ENCODE measurements at places on chromosomes 11 and 22. TPM values are rescaled to one million over a fixed set of nuclear protein-coding genes. Genes with fewer than 3 reads are reported as not detected.
A peak's percentile ranks its signal among the peaks of the same experiment; 100 is the strongest.

- no peak for DNase-seq
Measured at GRCh38 chr11:117662255-117662654, 134.8 kb downstream of the DSCAML1 start.

DNA sequence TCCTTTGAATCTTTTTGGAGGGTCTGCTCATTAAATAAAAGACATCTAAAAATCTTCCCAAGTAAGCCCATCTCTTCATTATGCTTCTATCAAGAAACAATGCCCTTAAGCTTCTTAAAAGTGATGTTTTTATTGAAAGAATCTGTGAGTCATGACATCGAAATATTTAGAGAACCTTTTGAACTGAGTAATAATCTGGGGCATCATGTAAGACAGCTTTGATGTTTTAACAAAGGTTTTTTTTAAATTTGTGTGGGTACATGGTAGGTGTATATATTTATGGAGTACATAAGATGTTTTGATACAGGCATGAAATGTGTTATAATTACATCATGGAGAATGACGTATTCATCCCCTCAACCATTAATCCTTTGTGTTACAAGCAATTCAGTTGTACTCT is 46.8 kb downstream of the PLAAT5 start:
- DNase-seq, result no peak

DNA sequence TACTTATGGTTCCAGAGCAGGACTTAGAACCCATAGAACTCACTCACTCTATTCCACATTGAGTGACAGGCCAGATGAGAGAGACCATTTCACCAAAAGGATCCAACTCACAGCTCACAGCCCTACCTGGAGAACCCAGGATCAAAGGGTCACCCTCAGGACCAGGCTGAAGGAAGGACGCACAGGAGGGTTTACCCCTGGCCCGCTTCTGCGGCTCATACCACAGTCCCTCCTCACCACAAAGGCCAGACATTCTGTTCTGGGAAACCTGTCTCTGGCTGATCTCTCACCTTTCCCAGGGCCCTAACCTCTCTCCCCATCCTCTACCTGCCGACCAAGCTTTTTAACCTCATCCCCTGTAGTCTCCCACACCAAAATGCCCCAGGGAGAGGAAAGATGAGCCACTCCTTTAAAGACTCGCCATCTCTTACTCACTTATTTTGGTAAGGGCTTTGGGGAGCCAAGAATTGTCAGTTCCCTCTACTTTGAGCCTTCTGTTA is 4.7 kb downstream of the FOSL1 start:
- DNase-seq, result no peak

GRCh38 chr11:109747839-109748238 is 325.8 kb downstream of the C11orf87 start:
- no peak for DNase-seq

DNA sequence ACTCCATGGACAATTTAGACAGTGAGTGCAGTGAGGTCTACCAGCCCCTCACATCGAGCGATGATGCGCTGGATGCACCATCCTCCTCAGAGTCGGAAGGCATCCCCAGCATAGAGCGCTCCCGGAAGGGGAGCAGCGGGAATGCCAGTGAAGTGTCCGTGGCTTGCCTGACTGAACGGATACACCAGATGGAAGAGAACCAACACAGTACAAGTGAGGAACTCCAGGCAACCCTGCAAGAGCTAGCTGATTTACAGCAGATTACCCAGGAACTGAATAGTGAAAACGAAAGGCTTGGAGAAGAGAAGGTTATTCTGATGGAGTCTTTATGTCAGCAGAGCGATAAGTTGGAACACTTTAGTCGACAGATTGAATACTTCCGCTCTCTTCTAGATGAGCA is 51.4 kb downstream of the SPECC1L start:
- no peak for DNase-seq

DNA sequence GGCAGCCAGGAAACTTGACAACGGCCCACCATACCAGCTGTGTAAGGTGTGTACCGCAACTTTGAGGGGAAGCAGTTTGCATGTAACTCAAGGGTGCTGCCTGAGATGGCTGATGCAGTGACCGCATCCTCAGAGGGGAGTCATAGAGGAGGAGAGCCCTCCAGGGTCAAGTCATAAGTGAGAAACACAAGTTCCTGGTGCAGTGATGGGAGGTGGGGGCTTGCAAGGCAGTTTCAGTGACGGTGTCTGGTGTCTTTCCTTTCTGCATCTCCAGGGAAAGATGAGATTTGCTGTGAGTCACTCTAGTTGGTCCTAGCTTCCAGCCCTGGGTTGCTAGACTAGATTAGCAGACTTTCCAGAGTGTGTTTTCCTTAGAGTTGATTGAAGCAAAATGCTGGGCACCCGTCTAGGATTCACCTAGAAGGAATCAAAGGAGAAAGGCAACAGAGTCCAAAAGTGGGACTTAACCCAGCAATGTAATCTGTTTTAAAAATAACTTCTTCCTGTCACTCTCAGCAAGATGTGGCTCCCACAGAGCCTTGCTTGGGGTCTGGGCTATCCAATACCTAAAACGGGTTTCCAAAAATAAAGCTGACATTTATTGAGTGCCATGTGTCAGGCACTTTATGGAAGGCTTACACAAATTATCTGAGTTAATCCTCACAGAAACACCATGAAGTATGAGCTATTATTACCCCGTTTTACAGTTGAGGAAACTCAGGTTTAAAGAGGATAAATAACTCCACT is 265.4 kb upstream of the PLET1 start:
- DNase-seq, result no peak

GRCh38 chr11:3604167-3604566 is 37.6 kb downstream of the ART5 start:
- DNase-seq, result no peak

DNA sequence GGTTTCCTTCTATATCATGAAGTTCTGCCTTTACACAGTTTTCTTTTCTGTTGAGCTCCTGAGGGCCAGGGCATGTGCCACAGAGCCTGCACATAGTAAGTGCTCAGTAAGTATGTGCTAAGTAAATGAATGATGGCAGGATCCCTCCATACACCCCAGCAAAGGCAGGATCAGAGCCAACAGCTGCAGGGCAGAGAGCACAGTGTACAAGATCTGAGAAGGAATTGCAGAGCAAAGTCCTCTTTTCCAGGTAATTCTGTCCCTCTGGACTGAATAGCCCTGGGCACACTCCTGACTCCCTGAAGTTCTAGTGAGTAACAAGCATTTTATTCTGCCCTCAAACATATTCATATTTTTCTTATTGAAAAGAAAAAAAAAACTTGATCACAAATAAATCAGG is 117.7 kb downstream of the GALNT18 start:
- DNase-seq, result no peak

DNA sequence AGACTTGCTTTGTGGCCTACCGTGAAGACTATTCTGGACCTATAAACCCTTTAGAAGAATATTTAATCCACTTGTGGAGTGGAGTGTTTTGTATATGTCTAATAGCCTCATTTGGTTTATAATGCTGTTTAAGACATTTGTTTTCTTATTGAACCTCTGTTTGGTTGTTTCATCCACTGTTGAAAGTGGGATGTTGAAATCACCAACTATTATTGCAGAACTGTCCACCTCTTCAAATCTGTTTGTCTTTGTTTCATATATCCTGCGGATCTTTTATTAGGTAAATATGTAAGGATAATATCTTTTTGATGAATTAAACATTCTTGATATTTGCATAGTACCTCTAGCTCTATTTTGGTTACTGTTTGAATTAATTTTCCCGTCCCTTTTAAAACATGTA is 49.1 kb downstream of the XKR3 start:
- DNase-seq, result no peak

- no peak for DNase-seq
Measured at GRCh38 chr11:120958185-120958584, 65.7 kb upstream of the TBCEL start.

GRCh38 chr11:22133776-22134175 is 59.1 kb upstream of the ANO5 start:
- no peak for DNase-seq

- DNase-seq, result no peak
Measured at GRCh38 chr22:37784829-37785495, 22.8 kb upstream of the GCAT start.

GRCh38 chr22:19668748-19669147 is 45.6 kb upstream of the SEPTIN5 start:
- no peak for DNase-seq

GRCh38 chr11:103789952-103790351 is 246.5 kb upstream of the DDI1 start:
- no peak for DNase-seq

DNA sequence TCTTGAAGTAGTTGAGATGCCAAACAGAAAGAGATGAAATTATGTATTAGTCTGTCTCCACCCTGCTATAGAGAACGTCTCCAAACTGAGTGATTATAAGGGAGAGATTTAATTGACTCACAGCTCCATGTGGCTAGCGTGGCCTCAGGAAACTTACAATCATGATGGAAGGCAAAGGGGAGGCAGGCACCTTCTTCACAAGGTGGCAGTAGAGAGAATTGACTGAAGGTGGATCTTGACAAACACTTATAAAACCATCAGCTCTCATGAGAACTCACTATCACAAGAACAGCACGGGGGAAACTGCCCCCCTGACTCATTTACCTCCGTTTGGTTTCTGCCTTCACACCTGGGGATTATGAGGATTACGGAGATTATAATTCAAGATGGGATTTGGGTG is 794.0 kb downstream of the CNTN5 start:
- DNase-seq, result no peak

GRCh38 chr22:27097506-27097905 is 440.1 kb downstream of the MIAT start:
- no peak for DNase-seq

- no peak for DNase-seq
Measured at GRCh38 chr11:124869331-124869730, 4.1 kb downstream of the ROBO3 start.

- DNase-seq, result no peak
Measured at GRCh38 chr11:60769811-60770210, 13.1 kb downstream of the MS4A15 start.

DNA sequence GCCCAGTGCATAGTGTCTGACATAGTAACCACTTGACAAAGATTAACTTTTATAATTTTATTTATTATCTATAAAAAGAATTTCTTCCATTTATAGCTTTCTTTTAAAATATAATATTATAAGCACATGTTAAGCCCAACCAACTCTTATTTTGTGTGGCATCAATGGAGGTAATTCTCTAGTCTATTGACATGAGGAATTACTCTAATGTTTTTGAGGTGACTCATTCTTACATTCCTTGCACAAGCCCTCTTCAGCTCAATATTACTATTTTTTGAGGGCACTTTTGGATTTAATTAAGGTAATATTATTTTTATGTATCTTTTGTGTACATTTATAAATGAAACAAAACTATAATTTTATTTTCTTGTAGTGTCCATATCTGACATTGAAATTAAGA is 59.6 kb downstream of the AASDHPPT start:
- DNase-seq, result no peak

DNA sequence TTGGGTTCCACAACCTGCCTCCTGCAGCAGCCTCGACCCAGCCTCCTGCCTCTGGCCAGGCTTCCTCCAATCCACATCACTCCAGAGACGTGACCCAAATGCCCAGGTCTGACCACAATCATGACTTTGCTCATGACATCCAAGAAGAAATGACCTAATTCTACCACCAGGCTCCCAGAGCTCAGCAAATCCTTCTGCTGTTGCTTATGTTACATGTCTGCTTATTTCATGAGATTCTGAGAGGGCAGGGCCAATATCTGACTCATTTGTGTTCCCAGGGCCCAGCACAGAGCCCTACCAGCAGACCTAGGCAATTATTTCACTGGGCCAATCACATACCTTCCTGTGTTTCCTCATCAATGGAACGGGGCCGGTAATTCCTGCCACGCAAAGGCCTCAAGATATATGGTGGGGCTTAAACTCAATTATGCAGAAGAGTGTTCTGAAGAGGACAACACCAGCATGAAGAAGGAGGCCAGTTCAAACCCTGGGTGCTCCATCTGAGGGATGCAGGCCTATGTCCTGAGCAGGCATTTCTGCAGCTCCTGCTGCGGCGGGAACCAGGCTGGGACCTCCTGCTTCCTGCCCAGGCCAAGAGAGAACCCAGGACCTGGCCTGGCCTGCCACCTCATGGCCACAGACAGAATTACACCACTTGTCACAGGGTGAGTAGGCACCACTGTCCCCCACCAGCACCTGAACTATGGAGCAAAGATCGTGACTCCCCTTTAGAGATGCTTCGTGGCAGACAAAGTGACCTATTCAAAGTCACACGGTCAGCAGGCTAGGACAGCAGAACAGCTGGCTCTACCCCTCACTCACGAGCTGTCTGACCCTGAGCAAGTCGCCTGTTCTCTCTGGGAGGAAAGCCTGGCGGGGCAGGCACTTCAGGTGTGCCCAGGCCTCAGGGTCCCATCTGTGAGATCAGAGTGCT is 5.9 kb downstream of the CENPM start:
- DNase-seq, result peak; percentile 86

The IFITM10 gene
- not detected for total RNA-seq

The NAALADL1 gene
- total RNA-seq, result 3.0 TPM

The ANKK1 gene
- total RNA-seq, result 0.22 TPM

The OR10D3 gene
- not detected for total RNA-seq

The GRAP2 gene
- not detected for total RNA-seq

The CLP1 gene
- 18.0 TPM for total RNA-seq

The ARHGAP20 gene
- total RNA-seq, result not detected

The PGM2L1 gene
- total RNA-seq, result 12.3 TPM

The SMDT1 gene
- total RNA-seq, result 2.9 TPM

The DSCAML1 gene
- 0.06 TPM for total RNA-seq

The UCP2 gene
- 88.1 TPM for total RNA-seq

The RASL10A gene
- 0.09 TPM for total RNA-seq

The GTSE1 gene
- 29.7 TPM for total RNA-seq

The EXPH5 gene
- total RNA-seq, result 0.84 TPM

The MRPL11 gene
- total RNA-seq, result 82.0 TPM

The MUC5AC gene
- not detected for total RNA-seq

The PEX26 gene
- total RNA-seq, result 22.9 TPM

The DLG2 gene
- 7.5 TPM for total RNA-seq

The DDIAS gene
- 19.9 TPM for total RNA-seq
